ENCODE measurements at places on chromosomes 2 and 18.

DNA sequence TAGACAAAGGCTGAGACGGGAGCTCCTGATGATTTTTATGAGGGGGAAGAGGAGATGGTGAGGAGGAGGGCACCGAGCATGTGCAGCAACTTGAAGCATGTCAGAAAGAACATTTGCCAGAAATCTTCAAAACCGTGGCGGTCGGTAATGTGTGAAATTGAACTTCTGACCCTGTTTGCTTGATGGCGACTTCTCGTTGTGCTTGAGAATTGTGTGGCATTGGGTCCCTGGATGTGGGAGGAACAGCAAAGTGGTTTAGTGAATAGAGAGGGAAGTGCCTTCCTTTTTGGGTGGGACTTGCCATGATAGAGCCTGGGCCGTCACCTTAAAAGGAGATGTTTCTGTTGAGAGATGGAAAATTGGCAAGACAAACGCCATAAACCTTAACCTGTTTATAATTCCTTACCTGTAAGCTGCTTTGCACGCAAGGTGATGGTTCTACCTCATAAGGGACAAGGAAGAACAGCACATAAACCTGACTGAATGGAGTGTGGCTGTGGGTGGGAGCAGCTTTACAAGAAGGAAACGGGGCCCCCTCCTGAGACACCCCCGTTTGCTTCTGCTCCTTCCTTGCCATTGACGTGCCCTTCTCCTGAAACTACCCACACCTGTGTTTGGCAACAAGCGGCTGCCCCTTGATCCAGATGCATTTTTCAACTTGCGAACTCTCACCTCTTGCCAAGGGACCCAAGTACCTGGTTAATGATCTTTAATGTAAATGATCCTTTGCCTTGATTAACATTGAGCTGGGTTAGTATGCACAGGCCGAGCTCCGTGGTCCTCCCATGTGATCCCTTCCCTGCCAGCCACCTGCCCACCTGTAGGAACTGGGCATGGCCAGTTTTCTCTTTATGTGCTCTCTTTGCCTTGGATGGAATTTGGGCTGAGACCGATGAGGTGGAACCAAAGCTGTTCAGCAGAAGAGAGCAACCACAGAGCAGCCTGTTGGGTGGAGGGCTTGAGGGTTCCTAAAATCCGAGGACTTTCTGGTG, 153.2 kb downstream of the NEDD4L start:
- no peak for DNase-seq

- DNase-seq, result no peak
Observed at GRCh38 chr2:162768656-162769055, 69.9 kb downstream of the KCNH7 start.

DNA sequence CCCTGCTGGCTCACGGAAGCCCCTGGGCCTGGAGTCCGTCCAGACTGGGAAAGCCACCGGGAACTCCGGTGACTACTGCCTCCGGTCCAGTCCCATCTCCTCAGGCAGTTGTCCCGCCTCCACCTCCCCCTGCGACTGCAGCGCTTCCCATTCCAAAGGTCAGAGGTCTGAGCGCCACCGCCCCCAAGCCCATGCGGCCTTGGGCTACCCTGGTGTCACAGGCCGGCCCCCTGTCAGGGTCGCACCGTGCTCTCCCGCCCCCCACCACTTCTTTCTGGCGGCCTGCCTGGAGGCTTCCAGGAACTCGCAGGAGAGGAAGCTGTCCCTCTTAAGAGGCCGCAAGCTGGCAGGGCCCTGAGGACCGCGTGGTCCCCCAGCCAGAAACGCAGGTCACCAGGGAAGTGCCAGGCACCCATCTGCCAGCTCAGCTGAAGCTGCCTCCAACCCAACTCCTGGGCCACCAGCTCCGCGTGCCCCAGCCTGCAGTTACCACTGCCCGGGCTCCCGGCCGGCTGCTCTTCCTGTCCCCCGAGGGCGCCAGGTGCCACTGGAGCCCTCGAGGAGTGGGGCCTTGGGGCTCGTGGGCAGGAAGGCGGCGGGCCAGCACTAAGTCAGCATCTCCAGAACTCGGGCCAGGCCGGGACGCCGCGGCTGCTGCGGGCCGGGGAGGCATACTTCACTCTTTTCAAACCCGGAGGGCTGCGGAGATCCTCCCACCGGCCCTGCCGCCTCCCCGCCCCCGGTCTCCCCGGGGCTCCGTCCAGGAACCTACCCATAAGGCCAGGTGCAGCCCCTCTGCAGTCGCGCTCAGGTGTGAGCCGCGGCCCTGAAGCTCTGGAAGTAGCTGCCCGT, 83.3 kb upstream of the POMC start:
- DNase-seq, result no peak

DNA sequence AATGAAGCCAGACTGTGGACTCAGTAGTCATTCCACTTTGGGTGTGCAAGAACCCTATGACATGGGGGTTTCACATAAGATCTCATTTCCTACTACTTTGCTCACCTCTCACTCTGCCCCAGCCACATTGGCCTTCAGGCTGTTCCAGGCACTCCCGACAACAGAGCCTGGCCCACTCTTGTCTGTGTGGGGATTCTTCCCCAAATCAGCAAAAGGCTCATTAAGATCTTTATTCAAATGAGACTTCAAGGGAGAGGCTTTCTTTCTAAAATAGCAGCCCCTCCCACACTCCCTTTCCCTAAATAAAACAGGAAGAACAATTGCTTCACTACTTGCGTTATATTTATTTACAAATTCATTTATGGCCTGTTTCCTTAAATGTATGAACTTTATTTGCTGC, 3.5 kb upstream of the CDC42EP3 start:
- no peak for DNase-seq

GRCh38 chr2:54574107-54574859, 118.2 kb downstream of the SPTBN1 start:
- no peak for DNase-seq

- DNase-seq, result peak; percentile 77
Observed at GRCh38 chr2:132415915-132416722, 486 bp upstream of the GPR39 start.

DNA sequence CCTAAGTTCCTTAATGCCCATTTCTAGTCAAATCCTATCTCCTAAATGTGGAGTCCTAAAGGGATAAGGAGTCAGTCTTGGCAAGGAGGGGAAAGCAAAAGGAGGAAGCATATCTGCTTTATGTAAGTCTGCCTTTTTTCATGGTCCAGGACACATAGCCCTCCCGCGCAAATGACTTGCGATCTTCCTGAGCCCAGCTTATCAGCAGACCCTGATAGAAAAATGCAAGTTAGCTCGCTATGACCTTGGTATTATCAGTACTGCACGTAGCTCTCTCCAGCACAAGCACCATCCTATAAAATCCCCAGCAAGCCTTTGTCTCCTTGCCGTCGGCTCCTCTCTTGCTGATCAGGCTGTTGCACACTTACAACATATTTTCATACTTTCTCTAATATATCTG, 281.4 kb upstream of the KCNH7 start:
- no peak for DNase-seq

GRCh38 chr2:239182981-239183791, 217.6 kb downstream of the HDAC4 start:
- DNase-seq, result no peak

- DNase-seq, result no peak
Observed at GRCh38 chr2:150706561-150706960, 219.1 kb upstream of the RND3 start.

- no peak for DNase-seq
Observed at GRCh38 chr2:167478196-167478595, 589.9 kb downstream of the XIRP2 start.

GRCh38 chr2:62382122-62382521, 123.9 kb downstream of the TMEM17 start:
- DNase-seq, result no peak

- no peak for DNase-seq
Observed at GRCh38 chr2:25420820-25421237, 79.1 kb upstream of the DNMT3A start.

- no peak for DNase-seq
Observed at GRCh38 chr2:196205881-196206435, 34.6 kb upstream of the STK17B start.

- no peak for DNase-seq
Observed at GRCh38 chr2:85875350-85876050, 13.3 kb downstream of the ST3GAL5 start.

DNA sequence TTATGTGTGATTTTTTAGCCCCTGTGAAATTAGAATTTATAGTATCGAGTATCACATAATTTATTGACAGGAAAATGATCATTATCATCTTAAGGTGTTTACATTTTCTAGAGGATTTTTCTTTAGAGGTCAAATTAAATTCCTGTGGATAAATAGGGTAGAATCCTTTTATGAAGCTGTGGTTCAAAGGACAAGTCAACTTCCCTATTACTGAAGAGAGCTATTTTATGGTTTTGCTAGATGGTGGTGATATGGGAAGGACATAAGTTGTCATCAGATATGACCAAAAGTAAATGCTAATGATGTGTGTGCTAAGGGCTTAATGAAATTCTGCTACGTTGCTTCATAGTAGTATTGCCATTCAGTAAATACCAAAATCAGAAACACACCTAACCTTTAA, 80.1 kb downstream of the EML4 start:
- DNase-seq, result no peak

GRCh38 chr18:14979875-14980274, 231.9 kb downstream of the ANKRD30B start:
- no peak for DNase-seq

DNA sequence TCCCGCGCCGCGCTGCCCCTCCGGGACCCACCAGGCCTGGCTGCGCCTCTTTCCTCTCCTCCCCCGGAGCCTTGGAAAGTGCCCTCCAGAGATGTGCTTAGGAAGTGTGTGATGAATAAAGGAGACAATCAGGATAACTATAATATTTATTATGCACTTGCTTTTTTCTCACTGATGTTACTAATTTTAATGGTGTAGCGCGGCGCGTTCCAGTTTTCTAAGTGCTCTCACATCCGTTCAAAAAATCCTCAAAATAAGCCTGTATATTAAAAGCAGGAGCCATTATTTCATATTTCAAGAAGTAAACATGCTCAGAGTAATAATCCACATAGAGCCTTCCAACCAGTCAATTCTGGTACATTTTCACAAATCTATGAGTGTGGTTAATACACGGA, 941 bp upstream of the MPPE1 start:
- no peak for DNase-seq

DNA sequence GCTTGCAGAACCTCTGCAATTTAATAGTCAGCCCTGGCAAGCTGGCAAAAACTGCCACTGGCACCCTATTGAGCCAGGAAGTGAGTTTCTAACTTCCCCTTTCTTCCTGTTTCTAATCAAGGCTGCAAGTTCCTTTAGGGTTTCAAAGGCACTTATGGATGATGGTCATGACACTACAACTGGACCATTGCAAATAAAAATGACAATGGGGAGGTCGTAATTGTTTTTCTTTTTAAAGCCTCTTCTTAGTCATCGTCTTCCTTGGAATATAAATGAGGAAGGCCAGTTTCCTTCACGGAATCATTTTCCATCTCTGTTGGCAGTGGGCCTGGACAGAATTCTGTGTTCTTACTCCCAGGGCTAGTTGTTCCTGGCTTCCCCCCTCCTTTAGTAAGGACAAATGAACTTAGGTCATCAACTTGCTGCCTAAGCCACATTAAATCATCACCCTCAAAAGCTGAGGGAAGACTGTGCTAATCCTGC, 35.8 kb downstream of the SH3RF3 start:
- DNase-seq, result no peak

DNA sequence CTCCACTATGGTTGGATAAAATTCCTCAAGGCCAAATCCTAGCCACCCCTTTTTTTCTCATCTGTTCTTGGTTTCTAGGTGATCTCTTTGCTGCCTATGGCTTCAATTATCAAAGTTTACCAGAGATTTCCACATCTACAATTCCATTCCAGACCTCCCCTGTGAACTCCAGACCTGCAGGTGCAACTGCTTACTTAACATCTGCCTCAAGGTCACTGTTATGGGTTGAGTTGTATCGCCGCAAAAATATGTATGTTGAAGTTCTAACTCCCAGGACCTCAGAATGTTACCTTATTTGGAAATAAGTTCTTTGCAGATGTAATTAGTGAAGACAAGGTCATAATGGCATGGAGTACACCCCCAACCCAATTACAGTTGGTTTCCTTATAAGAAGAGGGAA, 60.4 kb upstream of the SOS1 start:
- no peak for DNase-seq

- DNase-seq, result no peak
Observed at GRCh38 chr2:226130192-226130591, 669.4 kb downstream of the IRS1 start.

- no peak for DNase-seq
Observed at GRCh38 chr2:190519975-190520767, 14.4 kb downstream of the NEMP2 start.

DNA sequence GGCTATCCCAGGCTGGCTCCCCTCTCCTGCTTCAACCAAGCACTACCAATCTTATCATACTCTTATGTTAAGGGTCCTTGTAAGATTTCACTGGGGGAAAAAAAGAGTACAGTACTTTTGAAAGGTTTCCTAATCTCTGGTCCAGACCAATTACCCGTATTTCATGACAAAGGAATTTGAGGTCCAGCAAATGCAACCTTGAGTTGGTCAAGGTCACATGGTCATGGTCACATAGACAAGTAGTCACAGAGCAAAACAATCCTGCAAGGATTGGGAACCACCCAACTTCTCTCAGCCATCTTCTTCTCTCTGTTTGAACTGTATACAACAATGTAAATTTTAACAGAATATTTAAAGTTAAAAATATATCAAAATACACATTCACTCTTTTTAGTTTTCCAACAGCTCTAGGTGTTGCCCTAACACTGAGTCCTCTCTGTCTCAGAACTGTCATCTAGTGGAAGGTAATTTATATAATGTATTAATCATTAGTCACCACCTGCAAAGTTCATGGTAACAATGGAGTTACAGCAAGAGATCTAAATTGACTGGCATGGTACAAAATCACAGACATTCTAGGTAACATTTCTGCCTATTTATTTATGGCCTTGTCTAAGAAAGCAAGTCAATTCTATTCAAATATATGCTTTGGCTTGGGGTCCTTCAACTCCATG, 21.5 kb downstream of the DTNB start:
- DNase-seq, result no peak

- DNase-seq, result no peak
Observed at GRCh38 chr18:77784759-77785379, 535.2 kb downstream of the GALR1 start.

- no peak for DNase-seq
Observed at GRCh38 chr2:6973895-6974545, 56.8 kb downstream of the RNF144A start.

GRCh38 chr18:77557046-77557587, 307.5 kb downstream of the GALR1 start:
- DNase-seq, result no peak

GRCh38 chr2:36528766-36529392, 69.1 kb downstream of the FEZ2 start:
- no peak for DNase-seq

GRCh38 chr2:189115126-189115525, 64.4 kb downstream of the COL5A2 start:
- DNase-seq, result no peak

Measured in ascending aorta (tissue), 2 donors.